A549 treated with Hydrocortisone at 1 μM for 4 hours (cell line): ENCODE measurements at places on chromosomes 1 and 21. TPM values are rescaled to one million over a fixed set of nuclear protein-coding genes. Genes with fewer than 3 reads are reported as not detected.

Gene NTMT2
- not detected in 5 replicates for total RNA-seq

Gene EDARADD
- total RNA-seq: 2.9 to 3.6 TPM (median 3.2 TPM) in 5 replicates

Gene NES
- total RNA-seq: 1.0 to 1.5 TPM (median 1.2 TPM) in 5 replicates

Gene PTGS2
- total RNA-seq: 4.2 to 7.5 TPM (median 5.8 TPM) in 5 replicates

Gene RIMKLA
- total RNA-seq: 0.38 to 0.90 TPM (median 0.66 TPM) in 5 replicates

Gene OR2T35
- total RNA-seq: not detected in 5 replicates

Gene RASAL2
- 15.3 to 20.3 TPM (median 18.8 TPM) in 5 replicates for total RNA-seq

Gene HPDL
- 2.4 to 3.9 TPM (median 3.6 TPM) in 5 replicates for total RNA-seq

Gene RXRG
- total RNA-seq: 0.05 TPM in 1 of 5 replicates, not detected in the others

Gene NBPF6
- not detected in 5 replicates for total RNA-seq

Gene ADGRL4
- not detected in 5 replicates for total RNA-seq
